ENCODE measurements at places on chromosomes 11 and 22.

DNA sequence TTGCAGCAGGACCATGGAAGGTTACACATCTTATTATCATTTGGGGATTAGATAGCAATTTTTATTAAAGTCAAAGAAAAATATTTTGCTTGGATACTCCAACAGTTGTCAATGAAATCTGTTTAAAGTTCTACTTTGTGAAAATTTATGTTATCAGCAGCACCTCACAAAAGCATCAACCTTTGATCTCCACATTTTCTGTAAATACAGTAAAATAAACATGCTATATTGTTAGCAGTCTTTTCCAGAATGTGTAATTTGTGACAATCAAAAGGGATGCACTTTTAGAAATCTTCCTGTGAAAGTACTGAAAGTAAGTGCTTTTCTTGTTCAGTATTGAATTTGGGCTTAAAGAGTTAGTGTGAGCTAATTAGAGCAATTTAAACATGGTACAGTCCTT is 4.1 kb downstream of the SLC22A25 start:
- DNase-seq: no peak

- no peak for DNase-seq
These were observed 7.8 kb downstream of the IFT27 start for GRCh38 chr22:36768141-36768540.

GRCh38 chr11:43516316-43516850 is 157.7 kb downstream of the TTC17 start:
- no peak for DNase-seq

- DNase-seq: no peak
These were observed 6.4 kb downstream of the MMP12 start for GRCh38 chr11:102868339-102868738.

DNA sequence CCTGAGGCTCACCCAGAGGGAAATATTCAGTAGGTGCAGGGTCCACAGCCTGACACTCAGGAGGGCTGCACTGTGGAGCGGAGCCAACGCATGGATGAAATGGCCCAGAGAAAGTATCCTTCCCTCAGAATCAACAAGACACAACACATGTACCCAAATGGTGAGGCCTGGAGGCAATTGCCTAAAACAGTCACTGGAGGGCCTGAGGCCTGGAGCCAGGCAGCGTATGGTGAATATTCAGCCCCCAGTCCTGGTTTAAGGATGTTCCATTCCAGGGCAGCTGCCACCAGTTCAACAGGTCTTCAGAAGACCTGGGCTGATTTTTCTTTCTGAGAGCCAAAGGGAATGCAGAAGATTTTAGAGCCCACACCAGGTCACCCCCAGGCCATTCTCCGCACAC is 264.8 kb downstream of the INSC start:
- DNase-seq: no peak

DNA sequence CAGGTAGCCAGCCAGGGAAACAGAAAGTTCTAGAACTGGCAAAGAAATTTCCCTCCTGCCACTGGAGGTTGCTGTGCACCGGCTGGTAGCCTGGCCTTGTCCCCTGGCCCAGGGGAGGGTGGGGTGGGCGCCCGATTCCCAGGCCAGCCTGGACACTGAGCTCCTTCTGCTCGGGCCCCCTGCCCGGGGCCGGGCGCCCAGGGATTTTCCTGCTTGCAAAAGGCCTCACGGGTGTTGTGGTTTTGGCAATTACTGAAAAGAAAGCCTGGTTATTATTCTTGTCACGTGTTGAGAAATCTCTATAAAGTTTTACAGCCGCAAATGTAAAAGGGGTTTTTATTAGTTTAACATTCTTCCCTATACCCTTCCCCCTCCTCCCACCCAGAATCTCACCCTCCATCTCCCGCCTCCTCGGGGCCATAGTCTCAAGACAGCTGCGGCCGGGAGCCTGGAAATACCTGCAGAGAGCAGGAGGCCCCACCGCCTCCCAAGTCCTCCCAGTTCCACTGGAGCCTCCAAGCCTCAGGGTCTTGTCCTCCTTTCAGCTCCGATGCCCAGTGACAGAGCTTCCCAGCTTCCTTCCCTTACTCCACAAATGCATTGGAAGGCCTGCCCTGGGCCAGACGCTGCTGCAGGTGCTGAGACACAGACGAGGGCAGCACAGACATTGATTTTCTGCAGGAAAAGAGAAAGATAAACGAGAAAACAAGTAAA is 1515.6 kb downstream of the TBC1D22A start:
- DNase-seq: no peak

DNA sequence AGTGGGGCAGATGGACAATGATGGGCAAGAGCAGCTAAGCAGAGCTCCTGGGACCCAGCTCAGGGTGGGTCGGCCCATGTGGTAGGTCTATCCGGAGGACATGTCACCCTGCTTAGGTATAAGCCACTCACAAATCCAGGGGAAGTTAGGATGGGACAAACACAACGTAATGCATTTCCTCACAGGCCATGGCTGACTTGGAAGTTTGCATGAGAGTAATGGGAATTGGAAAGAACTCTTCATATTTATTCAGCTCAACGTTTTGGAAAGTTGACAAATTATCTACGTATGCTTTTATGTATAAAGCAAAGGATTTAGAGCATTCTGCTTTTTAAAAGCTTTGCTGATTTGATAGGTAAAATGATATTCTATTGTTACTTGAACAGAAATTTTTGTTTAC is 74.9 kb downstream of the SMCO4 start:
- no peak for DNase-seq

GRCh38 chr11:100624346-100624745 is 62.7 kb upstream of the ARHGAP42 start:
- DNase-seq: no peak

- DNase-seq: no peak
These were observed 8.7 kb upstream of the CLPB start for GRCh38 chr11:72443016-72443415.
